ENCODE measurements at places on chromosomes 12 and 14.

- no peak for DNase-seq
Observed at GRCh38 chr14:77022236-77022852, 6.2 kb downstream of the IRF2BPL start.

DNA sequence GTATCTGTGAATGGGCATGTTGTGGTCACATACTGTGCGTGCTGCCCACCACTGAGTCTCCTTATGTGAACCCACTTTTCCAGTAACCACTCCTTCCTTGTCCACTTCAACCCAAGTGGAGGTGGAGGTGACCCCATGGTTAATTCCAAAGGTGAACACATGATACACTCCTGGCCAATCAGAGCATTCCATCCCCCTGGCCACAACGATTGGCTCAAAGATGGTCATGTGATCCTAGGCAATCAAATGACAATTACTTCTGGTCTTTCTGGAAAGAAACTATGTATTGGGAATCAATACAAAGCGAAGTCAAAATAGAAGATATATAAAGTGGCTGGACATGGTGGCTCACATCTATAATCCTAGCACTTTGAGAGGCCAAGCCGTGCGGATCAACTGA, 20.2 kb upstream of the CCDC60 start:
- no peak for DNase-seq

- no peak for DNase-seq
Observed at GRCh38 chr12:17928708-17929366, 161.2 kb downstream of the RERGL start.

GRCh38 chr12:13170892-13171490, 25.5 kb upstream of the EMP1 start:
- DNase-seq, result no peak

- peak; percentile 73 for DNase-seq
Observed at GRCh38 chr14:61568572-61569011, 126.7 kb upstream of the HIF1A start.

GRCh38 chr12:42704810-42705401, 115.4 kb upstream of the PRICKLE1 start:
- DNase-seq, result no peak

GRCh38 chr12:2639020-2639298, 155.8 kb upstream of the FKBP4 start:
- no peak for DNase-seq

GRCh38 chr12:66239295-66239694, 50.3 kb downstream of the IRAK3 start:
- DNase-seq, result no peak

DNA sequence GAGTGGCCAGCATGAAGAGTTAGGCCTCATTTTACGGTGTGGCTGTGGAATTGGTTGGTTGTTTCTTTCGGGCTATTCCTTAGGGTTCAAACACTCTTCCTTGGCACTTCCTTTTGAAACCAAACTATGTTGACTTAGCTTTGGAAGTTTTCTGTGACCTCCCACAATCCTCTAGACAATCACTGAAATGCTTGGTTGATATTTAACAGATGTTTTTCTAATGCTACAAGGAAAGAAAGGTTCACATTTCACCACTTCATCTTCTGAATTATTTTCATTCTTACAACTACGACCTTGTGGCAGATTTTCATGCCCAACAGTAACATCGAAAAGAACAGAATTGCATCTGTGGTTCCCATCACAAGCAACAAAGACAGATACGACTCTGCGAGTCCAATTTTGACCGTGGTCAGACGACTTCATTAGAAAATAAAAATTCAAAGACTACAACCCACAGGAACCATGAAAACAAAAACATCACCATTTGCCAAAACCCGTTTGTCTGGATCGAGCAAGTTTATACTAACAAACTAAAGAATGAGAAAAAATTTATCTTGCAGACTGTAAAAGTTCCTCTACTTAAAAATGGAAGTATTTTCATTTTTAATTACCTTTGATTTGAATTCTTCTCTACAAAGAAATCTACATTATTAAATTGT, 16.9 kb downstream of the PRKAB1 start:
- DNase-seq, result no peak

DNA sequence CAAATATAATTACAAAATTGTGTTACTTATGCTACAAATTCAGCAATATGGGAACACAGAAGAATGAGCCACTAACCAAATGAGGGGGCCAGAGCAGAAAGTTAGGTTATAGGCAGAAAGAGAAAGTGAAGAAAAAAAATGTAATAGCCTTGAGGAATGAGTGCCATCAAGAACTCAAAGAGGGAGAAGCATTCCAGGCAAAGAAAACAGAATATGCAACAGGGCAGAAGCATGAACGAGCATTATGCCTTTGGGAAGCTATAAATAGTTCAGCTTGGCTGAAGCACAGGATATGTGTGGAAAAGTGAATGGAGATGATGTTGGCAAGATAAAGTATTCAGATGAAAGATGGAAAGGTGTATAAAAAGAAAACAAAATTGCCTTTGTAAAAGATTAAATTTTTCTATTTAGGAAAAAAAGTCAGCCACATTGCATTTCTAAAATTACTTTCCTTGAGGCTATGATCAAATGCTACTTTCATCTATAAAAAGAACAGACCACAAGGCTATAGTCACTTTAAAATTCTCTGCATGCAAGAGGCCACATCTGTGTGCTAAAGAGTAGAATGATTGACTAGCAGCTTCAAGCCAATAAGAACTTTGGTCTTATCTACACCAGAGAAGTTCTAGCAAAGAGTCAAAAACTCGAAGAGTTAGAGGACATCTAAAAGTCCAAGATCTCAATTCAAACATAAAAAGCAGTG, 193.6 kb upstream of the GARIN6 start:
- DNase-seq, result no peak

- no peak for DNase-seq
Observed at GRCh38 chr12:66829660-66830325, 150.9 kb upstream of the GRIP1 start.

DNA sequence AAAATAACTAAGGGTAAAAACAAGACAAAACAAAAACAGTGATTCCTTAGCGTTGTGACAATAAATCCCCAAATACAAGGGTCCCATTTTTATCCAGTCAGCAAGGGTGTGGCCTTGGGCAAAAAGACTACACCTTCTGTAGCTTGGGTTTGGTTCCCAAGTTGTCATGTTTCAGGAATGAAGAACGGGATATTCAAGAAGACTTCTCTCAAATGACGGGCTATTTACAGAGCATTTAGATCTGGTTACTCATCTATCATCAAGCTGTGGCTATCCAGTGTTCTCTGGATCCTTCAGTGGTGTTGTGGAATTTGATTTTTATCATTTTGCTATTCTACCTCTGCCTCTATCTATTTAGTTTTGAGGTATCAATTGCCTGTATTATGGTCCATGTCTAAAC, 219.7 kb downstream of the SLC25A21 start:
- DNase-seq, result no peak

DNA sequence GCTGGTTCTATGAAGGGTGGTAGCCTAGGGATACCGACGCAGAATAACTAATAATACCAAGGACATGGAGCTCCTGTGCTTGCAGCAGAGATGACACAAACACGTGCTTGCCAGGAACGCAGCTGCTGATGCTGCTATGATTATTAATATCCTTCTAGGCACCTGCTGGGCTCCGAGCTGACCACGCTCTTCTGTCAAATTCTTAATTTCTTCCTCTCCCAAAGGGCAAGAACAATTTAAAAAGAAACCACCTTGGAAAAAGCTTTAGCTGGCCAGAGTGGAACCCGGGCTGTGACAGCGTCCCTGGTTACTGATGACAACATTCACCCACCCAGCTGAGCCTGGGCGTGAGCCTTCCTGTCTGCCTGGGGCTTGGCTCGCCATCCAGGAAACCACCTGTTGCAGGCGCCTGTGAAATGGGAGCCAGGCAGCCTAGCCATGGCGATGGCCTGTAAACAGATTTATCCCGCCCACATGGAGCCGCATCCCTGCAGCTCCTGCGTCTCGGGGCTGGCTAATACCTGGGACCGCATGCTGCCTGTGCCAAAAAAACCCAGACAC, 28.8 kb downstream of the CLMN start:
- no peak for DNase-seq
